Fibroblast of skin of right quadriceps (primary cell): ENCODE measurements at places on chromosomes 5 and 9.
A peak's percentile ranks its signal among the peaks of the same experiment; 100 is the strongest.

DNA sequence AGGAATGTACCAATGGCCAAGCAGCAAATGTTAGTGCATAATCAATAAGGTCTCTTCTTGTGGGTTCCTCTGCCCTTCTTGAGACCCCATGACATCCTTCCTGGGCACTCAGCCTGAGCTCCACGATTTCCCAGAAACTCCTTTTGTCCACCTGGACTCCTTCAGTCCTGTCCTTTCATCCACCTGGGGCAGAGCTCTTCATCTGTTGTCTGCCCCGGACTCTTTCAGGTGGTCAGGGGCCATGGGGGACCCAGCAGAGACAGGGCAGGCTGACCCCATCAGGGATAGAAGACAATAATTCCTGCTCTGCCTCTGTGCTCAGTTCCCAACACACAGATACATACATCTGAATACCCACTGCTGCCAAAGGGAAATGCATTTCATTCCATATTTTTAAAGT is 58.9 kb upstream of the OTULINL start:
- no peak for DNase-seq

- DNase-seq = no peak
Measured at GRCh38 chr5:135740475-135740874, 94.0 kb upstream of the SLC25A48 start.

GRCh38 chr5:88438006-88438405 is 169.4 kb upstream of the TMEM161B start:
- DNase-seq = peak; percentile 3

- no peak for DNase-seq
Measured at GRCh38 chr9:134628354-134628736, 13.3 kb upstream of the COL5A1 start.

DNA sequence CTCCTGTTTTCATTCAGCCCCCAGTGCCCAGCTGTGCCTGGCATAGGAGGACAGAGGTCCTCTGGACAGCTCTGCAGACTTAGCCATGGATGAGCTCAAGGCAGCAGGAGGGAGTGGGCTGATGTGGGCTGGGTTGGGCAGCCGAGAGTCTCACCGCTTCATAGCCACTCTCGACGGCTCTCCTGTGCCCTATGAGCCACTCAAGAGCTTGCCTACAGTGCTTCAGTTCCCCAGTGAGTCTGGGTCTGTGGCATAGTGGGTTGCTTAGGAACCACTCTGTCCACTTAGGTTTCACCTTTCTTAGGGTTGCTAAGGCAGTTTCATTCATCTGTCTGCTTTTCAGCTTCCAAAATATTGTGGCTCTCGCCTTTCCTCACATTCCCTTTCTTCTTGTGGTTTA is 296.8 kb downstream of the ICE1 start:
- DNase-seq = no peak

GRCh38 chr5:109016300-109016699 is 268.6 kb downstream of the FER start:
- no peak for DNase-seq

GRCh38 chr5:95035891-95036685 is 248.8 kb downstream of the MCTP1 start:
- DNase-seq = no peak

DNA sequence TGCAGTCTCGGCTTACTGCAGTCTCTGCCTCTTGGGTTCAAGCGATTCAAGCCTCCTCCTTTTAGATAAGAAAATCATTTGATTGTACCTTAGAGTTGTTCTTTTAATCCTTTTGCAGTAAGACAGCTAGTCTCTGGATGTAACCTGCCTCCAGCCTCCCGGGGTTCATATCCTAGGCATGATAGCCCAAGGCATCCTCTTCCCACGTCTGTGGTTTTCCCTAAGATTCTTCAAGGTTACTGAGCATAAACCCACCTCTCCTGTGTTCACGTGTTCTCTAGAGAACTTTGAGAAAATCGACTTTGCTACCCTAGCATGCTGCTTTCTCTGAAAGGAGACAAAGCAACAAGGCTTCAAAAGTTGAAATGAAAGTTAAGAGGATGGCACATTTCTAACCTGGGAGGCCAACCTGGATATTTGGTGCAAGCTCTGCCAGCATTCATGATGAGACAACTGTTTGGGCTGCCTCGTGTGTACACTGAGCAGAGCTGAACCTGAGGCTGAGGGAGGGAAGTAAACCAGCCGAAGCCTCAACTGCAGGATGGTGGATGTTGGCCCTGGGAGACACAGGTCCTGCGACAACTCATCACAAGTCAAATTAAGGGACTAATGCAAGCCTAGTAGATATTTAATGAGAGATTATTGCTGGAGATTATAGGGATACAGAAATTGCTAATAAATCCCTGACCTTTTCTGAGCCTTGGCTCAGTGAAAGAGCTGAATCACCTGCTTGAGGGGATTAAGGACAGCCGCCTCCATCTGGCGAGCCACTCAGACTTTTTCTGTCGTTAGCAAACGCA is 261.8 kb downstream of the ARHGAP26 start:
- no peak for DNase-seq

- DNase-seq = peak; percentile 13
Measured at GRCh38 chr9:87950765-87951488, 23.4 kb downstream of the CDK20 start.

GRCh38 chr5:137119321-137119720 is 379.8 kb downstream of the SPOCK1 start:
- DNase-seq = no peak

DNA sequence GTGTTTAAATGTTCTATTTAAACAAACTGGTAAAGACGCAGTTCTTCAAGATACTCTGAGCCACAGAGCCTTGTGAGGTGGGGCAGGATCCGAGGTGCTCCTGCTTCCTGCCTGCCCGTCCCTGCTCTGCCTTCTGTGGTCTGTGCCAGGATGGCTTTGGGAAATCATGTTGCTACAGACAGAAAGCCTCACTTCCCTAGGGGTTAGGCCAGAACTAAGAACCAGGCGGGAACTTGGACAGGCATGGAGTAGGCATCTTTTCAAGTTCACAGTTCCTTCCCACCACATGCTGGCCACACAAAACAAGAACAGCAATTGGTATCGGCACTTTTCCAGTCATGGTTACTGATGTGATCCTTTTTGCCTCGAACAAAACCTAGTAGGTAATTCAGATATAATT is 67.7 kb upstream of the SPOCK1 start:
- DNase-seq = no peak

GRCh38 chr5:118561971-118562370 is 426.4 kb downstream of the DTWD2 start:
- DNase-seq = no peak

DNA sequence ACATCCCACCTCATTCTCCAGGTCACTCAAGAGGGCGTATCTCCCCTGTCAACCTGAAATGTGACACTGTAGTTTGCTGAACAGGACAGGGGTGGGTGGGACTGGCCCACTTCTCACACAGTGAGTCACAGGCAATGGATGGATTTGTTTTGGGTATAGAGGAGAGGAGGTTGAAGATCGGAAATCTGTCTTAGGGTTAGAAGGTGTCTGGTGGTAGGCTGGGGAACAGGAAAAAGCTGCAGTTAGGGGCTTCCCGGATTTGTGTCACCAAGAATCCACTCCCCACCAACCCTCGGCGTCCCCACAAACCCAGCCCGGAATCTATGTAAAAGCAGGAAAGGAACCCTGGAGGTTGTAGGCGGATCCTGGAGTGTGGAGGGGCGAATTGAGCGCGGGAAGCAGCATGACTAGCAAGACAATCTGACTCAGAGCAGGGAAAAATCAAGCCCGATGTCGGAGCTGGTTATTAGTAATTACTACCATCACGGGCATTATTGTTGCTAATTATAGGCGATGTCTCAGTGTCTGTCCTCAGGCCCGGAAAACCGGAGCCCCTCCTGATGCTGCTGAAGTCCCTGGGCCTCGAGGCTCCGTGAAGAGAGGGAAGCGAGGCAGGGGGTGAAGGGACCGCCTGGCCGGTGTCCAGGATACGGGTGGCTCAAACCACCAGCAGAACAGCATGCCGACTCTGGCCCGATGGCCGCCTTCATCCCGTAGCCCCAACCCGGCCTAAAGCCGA is 1.7 kb upstream of the IRX1 start:
- peak; percentile 82 for DNase-seq

- DNase-seq = no peak
Measured at GRCh38 chr5:2817031-2817603, 65.6 kb upstream of the IRX2 start.

- peak; percentile 84 for DNase-seq
Measured at GRCh38 chr5:107555425-107556090, 115.2 kb downstream of the EFNA5 start.

- DNase-seq = no peak
Measured at GRCh38 chr5:39629946-39630345, 205.2 kb upstream of the DAB2 start.

DNA sequence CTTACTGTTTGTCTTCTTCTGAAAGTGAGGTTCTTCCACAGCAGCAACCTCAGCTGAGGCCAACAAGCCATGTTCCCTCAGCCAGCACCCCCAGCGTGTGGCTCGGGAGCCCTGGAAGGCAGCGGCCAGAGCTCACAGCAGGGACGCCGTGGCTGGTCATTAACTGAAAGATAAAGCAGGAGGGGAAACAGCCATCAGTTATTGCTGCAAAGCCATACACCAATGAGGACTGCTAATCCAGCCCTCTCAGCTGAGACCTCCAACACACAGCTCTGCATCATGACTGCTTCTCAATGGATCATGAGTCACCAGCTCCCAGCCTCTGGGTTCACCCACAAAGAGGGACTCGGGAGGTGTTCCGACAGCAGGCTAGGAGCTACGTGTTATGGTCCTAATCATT is 24.3 kb downstream of the ABCA1 start:
- DNase-seq = peak; percentile 59

DNA sequence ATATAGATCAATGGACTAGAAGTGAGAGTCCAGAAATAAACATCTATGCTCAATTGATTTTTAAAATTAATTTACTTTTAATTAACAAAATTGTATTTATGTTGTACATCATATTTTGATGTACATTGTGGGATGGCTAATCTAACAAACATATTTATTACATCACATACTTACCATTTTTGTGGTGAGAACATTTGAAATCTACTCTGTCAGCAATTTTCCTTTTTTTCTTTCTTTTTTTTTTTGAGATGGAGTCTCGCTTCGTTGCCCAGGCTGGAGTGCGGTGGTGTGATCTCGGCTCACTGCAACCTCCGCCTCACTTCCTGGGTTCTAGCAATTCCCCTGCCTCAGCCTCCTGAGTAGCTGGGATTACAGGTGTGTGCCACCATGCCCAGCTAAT is 32.4 kb upstream of the SHB start:
- no peak for DNase-seq
